ENCODE measurements at places on chromosomes 1 and 21.

GRCh38 chr1:153212201-153212600, 5.2 kb upstream of the PRR9 start:
- DNase-seq: no peak

- no peak for DNase-seq
These were observed 2.2 kb downstream of the TGFB2 start for GRCh38 chr1:218347336-218347722.

DNA sequence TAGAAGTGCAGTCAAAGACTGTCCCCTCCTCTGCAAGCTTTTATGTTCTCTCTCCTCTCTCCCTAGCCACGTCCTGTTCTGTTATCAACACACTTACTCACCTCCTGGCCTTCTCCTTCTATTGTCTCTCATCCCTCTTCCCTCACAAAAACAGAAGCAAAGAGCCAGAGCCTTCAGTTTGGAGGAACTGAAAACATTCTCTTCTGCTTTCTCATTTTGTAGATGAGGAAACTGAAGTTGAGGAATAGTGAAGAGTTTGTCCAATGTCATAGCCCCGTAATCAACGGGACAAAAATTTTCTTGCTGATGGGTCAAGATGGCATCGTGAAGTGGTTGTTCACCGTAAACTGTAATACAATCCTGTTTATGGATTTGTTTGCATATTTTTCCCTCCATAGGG, 1.9 kb downstream of the NLRP3 start:
- no peak for DNase-seq

DNA sequence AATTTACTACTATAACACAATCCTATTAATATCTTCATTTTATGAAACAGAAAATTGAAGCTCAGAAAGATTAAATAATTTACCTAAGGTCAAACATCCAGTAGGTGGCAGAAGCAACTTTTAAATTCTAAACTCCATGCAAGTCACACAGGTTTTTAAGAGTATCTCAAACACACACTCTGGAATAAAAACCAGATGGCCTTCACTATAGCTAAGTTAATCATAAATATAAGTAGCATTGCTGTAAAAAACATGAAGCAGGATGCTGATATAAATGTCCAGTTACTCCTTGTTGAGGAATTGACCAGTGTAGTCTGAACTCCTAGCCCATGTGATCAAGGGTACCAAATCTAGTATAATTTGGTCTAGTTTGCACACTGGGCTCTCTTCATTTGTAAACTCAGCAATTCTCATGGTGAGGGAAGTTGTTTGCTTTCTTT, 9.4 kb upstream of the FMO3 start:
- DNase-seq: no peak

DNA sequence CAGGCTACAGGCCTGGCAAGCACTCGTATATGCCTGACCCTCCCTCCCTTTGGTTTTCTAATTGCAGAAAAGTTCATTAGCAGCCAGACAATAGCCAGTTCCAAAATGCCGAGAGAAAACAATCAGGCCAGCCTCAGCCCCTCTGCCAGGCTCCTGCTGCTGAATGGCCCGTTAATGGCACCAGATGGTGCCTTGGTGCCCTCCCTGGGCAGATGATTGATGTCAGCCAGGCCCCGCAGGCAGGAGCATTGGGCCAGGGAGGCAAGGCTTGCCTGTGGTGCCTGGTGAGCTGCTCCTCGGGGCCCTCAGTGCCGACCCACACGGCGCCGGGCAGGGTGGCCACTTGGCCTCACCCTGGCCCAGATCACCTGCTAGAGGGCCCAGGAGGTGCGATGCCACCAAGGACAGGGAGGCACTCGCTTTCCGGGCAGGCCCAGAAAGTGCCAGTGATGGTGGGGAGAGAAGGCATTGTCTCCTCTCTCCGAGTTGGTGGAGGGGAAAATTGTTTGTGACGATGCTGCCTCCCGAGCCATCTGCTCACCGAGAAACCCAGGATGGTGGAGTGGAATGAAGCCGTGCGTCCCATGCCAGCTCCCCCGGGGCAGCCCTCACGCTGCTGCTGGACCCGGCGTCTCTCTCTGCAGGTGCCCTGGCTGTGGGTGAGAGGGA, 28.1 kb downstream of the QSOX1 start:
- DNase-seq: no peak

- DNase-seq: no peak
These were observed 34.7 kb downstream of the SLC1A7 start for GRCh38 chr1:53107570-53108322.

DNA sequence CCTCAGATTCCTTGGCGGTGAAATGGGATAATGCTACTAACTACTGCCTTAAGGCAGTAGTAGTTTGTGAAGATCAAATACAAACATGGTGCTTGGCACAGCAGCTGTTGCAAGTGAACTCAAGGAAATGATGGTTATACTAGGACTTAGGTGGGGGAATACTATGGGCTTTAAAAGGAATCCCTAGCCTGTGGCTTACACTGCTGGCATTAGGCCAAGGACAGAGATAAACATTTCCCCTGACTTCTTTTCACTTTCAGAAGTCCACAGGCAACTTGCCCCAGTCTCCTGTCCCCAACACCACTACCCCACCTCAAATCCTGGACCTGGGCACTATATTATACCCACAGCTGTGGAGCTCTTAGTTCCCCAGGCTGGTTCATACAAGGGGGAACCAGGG, 13.1 kb upstream of the VAMP4 start:
- no peak for DNase-seq

DNA sequence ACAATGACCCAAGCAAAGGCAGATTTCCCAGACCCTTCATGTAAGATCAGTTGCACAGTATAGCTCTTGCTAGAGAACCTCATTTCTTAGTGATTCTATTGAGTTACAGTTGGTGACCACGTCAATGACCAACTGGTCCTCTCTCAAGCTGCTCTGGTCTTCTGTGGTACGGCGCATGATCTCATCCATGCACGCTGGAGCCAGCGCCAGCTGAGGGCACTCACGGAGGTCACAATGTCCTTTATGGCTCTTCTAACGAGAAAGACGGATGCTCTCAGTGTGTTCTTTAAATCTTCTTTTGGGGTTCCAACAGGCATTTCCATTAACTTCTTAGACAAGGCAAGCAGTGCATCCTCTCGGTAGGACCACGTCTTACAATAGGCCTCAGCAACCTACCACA, 22.3 kb downstream of the CEP104 start:
- no peak for DNase-seq

GRCh38 chr1:92583821-92584760, 97.4 kb upstream of the GFI1 start:
- no peak for DNase-seq

DNA sequence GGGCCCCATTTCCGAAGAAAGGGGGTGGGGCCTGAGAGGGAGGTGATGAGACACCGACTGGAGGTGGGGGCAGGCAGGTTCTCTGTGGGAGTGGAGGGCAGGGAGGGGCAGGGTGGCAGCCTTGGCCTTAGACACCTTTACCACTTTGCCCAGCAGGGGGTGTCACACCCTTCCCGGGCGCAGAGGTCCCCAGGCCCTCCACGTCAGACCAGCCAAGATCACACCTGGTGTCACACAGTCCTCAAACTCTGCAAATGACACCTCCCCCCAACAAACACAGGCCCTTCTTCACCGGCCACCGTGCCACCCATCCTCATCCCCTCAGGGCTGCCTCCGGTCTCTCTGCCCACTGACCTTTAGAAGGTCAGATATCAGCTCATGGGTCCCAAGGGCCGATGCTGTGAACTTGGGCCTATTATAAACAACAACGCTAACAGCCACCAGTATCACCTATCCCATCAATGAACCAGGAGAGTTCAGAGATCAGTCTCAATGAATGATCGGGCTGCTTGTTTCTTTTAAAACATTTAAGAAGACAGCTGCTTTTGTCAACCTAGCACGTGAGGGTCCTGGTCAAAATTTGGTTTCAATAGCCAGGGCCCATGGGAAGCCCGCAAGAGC, 103.9 kb downstream of the CASZ1 start:
- DNase-seq: no peak

GRCh38 chr21:42386034-42386591, 9.7 kb downstream of the TMPRSS3 start:
- no peak for DNase-seq

DNA sequence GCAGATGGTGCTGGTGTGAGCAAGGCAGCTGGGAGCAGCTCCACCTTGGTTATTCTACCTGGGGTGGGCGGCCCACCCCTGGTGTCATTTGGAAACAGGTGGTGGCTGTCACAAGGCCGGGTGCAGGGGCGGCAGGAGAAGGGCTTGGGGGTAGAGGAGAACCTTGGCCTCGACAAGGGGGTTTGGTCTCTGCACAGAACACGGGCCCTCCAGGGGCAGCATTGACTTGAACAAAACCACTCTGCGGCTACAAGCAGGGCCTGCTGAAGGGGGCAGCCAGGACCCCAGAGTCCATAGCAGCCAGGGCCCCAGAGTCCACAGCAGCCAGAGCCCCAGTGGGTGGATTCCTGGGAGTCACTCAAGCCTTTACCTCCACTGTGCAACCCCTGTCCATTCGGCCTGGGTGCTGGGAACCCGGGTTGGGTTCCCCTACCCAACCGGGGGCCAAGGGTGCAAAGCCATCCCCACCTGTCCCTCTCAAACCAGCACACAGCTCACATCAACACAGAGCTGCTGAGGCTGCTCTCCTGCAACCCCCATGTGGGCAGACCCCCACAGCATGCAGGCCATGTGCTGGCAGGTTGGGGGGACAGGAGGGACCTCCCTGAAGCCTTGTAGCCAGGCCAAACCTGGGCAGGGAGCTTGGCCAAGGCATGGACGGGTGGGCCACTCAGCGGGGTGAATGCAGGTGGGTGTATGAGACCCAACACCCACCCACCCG, 7.7 kb downstream of the TRIM11 start:
- no peak for DNase-seq

DNA sequence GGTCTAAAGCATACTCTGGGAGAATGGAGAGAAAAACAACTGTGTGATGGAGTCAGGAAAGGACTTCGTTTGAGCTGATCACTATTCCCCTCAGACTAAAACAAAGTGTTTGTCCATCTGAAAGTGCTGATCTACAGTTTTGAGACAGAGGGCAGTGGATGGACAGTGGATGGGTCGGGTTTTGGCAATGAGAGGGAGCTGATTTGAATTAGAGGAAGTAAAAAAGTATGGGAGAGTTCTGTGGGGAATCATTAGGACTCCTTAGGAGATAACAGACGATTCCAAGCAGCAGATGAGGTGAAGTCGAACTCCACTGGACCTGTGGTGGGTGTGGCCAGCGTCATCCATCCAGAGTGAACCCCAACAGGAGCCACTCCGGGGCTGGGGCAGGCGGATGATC, 62.3 kb downstream of the PTGS2 start:
- DNase-seq: no peak

DNA sequence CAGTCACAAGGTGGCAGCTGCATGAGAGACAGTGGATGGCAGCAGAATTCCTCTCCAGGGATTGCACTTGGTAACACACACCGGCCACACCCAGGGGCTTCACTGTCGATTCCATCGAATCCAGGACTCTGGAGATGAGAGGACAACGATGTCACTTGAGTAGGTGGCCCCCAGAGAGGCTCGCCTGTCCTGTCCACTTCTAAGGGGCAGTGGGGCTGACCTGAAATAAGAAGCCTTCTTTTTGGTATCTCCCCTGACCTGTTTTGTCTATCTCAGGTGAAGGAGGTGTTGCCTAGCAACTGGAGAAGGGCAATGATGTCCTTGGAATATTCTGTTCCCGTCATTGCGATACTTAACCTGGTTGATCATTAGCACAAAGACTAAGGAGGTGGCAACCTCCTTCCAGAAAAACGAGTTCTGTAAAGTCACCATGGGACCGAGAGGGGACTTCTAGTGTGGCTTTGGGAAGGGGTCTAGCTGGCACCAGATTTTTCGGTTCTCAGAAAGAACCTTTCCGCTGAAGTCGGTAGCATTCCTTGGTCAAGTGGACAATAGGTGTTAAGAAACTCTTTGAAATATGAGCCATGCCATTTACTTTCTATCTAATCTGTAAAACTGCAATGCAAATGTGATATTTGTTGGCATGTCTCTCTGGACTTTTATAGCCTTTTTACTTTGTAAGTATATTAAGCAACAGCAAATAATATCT, 85.2 kb upstream of the TMPRSS2 start:
- no peak for DNase-seq
